ENCODE measurements at places on chromosomes 12 and 14.

DNA sequence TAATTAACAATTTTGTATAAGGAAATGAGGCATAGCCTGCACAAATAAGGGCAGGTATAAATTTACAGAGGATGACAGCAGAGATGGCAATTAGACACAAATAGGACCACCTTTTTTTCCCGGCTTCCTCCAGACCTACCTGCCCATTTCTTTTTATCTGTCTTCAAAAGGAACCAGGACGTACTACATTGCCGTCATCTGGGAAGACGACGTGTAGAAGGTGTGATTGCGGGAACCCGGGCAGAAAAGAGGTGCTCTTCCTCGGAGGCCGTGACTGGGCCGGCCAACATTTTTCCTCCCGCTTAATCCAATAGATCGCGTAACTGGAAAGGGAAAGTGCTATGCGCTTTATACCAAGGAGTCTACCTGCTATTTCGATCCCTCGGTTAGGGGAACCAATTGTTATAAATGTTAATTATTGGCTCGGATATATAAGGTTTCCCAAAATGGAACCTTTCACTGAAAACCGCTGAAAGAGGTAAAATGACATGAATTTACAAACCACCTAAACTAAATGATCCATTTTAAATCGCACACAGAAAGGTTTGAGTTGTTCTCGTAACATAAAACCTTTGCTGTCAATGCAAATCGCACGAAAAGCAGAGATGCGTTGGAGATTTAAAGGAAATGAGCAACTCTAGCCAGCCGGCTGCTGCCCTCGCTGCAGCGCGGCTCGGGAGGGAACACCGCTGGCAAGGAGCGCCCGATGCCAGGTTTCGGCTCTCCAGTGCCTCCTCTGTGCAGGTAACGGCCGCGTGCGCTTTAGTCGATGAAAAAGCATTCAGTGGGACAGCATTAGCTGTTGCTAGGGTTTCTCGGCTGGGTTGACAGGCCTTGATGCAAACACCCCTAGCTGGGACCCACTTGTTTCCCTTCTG is 2.8 kb upstream of the SIX1 start:
- DNase-seq = no peak

DNA sequence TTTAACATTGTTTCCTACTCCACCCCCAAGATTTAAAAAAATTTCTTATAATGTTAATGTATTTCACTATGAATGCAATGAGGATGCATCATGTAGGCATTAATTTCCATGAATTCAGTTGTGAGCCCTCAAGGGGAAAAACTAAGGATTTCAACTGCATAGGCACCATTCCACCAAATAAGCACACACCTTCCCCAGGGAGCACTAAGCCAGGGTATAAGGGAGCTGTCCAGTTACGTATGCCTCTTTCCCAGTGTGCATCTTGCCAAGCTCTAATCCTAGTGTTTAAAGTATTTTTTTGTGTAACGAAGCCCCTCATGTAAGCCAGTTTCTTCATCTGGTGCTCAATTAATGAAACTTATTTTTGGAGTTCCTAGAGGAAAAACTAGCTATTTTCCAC is 6.6 kb downstream of the FERMT2 start:
- no peak for DNase-seq

DNA sequence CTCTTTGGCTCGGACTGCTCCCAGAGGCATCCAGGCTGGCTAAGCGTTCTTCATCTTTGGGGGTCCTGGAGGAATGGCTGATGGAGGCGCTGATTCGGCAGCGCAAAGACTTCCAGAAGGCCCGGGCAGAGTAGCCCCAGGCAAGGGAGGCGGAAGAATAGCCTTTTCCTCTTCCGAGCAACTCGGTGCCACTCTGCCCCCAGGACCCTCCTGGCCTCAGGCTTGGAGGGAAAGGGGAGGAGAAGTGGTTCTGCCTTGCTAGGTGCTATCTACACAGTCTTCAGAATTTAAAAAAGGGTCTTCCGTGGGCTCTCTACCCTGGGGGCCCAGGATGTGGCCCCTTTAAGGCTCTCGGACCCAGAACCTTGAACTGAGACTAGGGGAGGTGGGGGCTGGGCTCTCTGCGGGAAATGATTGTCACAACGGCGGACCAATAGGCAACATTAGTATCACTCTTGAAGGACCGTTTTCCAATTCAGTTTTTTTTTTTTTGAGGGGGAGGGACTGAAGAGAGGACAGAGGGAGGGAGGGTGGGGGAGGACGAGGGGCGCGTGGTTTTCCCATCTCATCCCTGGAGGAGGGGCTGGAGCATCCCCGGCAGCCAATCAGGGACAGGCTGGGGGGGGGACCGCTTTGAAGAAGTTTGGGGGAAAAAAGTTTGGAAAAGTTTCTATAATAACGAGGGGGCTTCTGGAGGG is at the start of gene NFATC4:
TSS of gene NFATC4 (plus strand) at position 671 of the 698 bp plus-strand sequence. CDS start 157 bp downstream, outside the sequence.
- no peak for DNase-seq

DNA sequence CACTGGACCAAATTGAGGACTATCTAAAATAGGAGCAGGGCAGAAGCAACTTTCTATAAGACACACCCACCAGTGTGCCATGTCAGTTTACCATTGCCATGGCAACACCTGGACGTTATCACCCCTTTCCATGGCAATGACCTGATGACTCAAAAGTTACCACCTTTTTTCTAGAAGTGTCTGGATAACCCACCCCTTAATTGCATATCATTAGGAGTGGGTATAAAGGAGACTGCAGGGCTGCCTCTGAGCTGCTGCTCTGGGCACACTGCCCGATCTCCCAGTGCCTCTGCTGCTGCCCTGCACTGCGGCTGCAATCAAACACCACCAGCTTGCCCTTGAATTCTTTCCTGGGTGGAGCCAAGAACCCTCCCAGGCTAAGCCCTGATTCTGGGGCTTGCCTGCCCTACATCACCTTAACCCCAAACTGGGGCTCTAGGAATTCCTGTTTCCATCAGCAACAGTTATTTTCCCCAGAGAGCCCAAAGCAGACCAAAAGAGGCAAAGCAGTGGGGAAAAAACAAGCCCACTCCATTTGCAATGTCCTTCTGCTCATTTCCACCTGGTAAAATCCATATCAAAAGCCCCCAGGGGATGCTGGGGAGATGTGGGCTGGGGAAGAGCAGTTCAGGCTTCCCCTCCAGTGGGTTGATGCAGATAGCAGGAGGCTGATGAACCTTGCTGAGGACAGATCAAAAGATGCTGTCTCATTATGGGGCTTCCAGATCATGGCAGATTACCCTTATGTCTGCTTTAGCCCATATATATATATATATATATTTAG is 129.5 kb upstream of the NCOR2 start:
- DNase-seq = no peak

DNA sequence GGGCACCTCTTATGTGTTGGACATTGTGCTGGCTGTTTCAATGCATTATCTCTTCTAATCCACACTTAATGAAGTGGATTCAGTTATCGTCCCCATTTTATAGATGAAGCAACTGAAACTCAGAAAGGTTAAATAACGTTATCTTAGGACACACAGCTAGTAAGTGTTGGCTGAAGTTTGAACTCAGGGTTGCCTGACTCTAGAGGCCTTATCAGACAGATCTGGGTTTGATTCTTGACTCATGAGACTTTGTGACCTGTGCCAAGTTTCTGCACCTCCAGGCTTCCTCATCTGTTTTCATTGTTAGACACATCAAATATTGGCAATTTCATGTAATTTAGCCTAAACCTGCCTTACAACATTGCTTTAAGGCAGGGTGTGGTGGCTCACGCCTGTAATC is 18.2 kb upstream of the IRF2BPL start:
- no peak for DNase-seq

DNA sequence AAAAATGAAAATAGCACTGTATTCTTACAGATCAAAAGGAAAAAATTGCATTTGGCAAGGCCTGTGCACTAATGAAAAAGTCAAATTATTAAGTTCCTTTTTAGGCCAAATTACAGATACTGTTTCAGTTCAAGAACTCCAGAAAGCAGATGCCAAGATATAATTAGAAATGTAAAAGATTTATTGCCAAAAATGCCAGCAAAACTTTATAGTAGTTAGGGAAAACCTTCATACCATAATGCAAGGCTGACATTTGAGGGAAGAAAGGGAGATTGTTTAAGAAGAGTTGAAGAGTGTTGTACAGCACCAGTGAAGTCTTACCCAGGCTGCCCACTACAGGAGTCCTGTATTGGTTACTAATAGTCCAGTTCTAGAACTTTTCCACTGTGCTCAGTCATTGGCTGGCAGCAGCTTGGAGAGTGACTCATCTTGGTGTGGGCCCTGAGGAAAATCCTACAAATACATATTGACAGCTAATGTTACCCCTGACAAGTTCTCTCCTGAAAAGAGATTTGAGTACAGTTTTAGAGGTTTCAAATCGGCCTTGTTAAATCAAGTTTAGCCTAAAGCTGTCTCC is 600.4 kb downstream of the C12orf50 start:
- no peak for DNase-seq

DNA sequence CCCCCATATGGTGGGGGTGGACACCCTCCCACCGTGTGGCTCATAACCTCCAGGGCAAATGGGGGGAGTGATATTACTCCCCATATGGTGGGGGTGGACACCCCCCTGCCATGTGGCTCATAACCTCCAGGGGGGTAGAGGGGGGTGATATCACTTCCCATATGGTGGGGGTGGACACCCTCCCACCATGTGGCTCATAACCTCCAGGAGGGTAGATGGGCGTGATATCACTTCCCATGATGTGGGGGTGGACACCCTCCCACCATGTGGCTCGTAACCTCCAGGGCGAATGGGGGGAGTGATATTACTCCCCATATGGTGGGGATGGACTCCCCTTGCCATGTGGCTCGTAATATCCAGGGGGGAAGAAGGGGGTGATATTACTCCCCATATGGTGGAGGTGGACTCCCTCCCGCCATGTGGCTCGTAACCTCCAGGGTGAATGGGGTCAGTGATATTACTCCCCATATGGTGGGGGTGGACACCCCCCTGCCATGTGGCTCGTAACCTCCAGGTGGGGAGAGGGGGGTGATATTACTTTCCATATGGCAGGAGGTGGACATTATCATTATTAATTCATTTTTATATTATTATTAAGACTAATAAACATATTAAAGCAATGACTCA is 51.2 kb upstream of the OXA1L start:
- DNase-seq = no peak

GRCh38 chr12:52748578-52748977 is 28.6 kb downstream of the KRT76 start:
- DNase-seq = no peak

- no peak for DNase-seq
These were observed at the start of gene AHNAK2 for GRCh38 chr14:104977681-104978653. Gene AHNAK2, minus strand, starts transcription at chr14:104978374. Its CDS starts 137 bp downstream, at chr14:104978237.

DNA sequence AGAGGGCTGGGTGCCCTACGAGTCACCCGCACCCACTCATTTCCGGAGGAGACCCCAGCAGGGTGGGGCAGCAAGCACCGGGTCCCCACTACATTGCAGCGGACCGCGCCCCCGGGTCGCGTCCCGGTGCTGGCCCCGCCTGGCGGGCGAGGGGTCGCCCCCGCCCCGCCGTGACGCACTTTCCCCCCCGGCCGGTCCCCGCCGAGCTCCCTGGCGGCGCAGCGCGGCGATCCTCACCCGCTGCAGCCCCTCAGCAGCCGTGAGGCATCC is 106.1 kb downstream of the PRICKLE1 start:
- DNase-seq = no peak

- DNase-seq = no peak
These were observed 5.4 kb upstream of the GPR84 start for GRCh38 chr12:54369597-54370131.

- no peak for DNase-seq
These were observed 27.4 kb downstream of the PCNX1 start for GRCh38 chr14:70934502-70935134.

DNA sequence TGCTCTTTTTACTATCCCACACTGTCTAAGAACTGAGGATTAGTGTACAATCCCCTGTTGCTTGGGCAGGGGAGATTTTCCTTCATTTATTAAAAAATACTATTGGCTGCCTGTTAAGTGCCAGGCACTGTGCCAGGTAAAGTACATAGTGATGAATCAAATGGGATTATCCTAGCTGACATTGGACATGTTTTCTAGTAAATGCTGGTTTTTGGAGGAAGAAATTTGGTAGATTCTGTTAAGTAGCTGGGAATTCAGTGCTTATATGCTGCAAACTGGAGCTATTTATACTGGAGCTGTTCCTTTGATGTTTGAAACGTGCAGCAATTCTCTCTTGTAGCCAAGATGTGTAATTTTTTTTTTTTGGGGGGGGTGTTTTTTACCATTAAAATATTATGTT is 299.6 kb downstream of the EMP1 start:
- no peak for DNase-seq

DNA sequence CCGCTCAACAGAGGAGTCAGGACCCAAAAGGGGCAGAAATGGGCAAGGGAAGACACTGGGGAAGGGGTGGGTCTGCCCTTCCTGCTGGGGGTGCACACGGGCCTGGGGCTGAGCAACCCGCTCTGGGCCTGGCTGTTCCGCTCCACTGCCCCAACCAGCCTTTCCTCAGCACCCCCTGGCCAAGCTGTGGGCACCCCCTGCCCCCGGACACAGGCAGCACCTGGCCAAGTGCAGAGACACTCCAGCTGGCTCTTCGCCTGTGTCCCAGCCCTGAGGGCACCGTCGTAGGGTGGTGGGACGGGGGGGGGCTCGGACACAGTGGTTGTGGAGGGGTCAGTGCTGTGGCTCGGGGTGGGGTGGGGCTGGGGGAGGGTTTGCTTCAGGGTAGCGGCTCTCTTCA is 10.3 kb downstream of the PACS2 start:
- DNase-seq = no peak

- no peak for DNase-seq
These were observed 46.5 kb downstream of the SPATS2 start for GRCh38 chr12:49413796-49414195.

DNA sequence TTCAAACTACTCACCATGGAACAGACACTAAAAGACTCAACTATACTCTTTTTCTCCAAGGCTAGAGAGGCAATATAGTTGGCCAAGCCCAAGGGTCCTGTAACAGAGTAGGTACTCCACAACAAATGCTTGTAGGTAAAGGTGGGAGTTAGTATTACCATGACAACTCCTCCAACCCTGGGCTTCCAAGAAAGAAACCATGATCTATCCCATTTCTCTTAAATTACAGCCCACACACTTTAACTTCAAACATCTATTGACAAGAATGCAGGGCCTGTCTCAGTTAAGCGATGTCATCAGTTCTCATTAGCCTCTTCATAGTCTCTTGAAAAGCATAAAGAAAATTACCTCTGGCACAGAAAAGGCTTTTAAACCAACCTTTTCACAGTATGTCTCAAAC is 25.0 kb downstream of the ERH start:
- no peak for DNase-seq

GRCh38 chr12:99619389-99620158 is 28.0 kb upstream of the GARIN6 start:
- no peak for DNase-seq

GRCh38 chr12:107992870-107993451 is 136.1 kb upstream of the WSCD2 start:
- DNase-seq = no peak

DNA sequence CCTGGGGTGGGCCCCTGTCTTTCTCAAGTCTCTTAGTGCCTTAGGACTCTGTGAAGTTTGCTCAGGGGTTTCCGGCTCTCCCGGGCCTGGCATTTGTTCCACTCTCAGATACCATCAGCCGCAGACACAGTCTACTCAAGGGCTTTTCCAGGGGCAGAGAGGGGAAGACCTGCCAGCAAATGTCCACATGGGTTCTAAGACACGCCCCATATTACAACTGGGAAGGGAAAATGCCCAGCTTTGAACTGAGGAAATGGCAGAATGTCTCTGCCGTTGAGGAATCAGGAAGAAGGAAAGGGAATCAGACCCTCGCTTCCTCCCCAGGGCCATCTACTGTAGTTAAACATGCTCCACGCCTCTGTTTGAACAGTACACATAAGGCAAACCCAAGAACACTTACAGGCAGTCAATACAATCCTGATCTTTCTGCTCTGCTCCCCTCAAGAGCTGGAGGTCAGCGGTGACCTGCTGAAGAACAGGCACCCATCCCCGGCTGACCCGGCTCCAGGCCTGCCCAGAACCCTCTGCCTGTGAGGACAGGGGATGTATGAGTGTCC is 7.9 kb downstream of the CCDC85C start:
- DNase-seq = no peak

GRCh38 chr12:68832504-68832867 is 24.5 kb downstream of the MDM2 start:
- no peak for DNase-seq
